ENCODE measurements at places on chromosomes 3 and 15.

GRCh38 chr15:73341886-73342600 lies 26.7 kb downstream of the HCN4 start:
- DNase-seq: no peak

GRCh38 chr3:31235062-31235700 lies 297.5 kb upstream of the STT3B start:
- no peak for DNase-seq

- no peak for DNase-seq
Measured at GRCh38 chr3:71226565-71227269, 356.8 kb downstream of the FOXP1 start.

DNA sequence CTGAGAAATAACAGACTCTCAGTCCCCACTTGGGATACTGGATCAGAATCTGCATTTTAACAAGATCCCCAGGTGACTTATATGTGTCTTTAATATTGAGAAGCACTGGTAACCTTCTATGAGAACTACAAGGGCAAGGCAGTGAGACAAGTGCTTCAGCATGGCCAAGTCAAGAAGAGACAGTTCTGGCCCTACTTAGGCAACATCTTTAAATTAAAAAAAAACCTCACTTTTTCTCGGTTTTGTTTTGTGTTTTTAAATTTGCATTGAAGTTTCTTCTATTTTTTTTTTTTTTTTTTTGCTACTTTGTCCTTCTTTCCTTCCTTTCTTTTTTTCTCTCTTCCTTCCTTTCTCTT lies 42.5 kb upstream of the SPTSSB start:
- no peak for DNase-seq

DNA sequence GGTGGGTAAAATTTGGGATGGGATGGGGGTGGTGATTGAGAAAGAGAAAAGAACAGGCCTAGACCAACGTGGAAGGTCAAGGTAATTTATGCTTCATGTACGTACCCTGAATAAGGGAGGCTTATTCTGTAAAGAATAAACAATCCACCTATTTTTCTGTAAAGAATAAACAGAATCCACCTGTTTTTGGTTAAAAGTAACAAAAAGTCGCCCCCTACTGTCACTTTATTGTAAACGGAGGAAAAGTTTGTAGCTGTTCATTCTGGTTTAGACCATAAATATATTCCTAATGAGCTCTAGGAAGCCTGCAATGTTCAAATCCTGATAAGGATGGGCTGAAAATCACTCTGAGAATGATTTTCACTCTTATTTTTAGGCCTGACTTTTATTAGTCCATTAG lies 23.5 kb upstream of the SQOR start:
- no peak for DNase-seq

- DNase-seq: no peak
Measured at GRCh38 chr3:40099871-40100270, 209.6 kb upstream of the EIF1B start.

DNA sequence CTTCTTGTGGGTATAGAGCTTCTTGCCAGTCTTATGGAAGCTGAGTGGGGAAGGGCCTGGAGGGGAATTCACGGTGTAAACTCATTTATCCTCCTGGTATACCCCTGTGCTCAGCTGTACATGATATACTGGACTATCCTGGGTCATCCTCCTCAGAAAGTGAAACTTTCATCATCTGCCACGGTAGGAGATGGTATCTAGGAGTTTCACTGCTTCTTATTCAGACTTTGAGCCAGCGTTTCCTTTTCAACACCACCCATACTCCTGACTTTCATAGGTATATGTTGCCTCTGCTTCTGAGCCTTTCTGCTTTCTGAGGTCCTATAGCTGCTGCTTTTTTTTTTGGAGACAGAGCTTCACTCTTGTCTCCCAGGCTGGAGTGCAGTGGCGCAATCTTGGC lies 15.6 kb downstream of the SENP5 start:
- DNase-seq: no peak

DNA sequence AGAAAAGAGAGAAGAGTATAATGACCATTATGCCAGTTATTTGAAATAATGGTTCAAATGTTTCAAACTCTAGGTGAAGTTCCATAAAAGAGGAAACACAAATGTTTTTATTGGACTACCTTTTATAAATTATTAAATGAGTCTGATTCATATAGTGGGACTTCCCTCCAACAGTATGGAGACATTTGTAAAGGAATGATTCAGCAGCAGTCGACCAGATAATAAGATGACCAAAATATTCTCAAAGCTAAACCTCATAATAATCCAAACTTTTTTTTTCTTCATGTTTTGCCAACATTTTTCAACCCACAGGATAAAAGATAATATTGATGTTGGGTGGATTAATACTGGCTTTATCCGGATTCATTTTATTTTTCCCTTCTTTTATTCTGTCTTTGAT lies 18.8 kb downstream of the TIPARP start:
- DNase-seq: no peak

DNA sequence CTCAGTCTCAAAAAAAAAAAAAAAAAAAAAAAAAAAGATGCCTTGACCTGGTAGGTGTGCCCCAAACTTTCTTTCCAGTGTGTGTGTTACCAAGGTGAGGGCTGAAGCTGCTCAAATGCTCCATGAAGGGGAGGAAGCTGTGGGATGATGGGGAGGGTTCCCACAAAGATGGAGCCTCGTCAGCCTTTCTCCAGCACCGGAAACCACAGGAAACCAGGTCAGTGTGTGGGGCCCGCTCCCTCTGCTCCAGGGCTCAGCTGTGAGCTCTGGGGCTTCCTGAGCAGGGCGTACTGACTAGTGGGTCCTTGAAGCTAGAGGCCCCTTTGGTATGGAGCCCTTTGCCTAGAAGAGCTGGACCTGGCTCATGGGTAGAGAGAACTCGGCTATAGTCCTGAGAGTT lies 681 bp upstream of the IL17RE start:
- no peak for DNase-seq

DNA sequence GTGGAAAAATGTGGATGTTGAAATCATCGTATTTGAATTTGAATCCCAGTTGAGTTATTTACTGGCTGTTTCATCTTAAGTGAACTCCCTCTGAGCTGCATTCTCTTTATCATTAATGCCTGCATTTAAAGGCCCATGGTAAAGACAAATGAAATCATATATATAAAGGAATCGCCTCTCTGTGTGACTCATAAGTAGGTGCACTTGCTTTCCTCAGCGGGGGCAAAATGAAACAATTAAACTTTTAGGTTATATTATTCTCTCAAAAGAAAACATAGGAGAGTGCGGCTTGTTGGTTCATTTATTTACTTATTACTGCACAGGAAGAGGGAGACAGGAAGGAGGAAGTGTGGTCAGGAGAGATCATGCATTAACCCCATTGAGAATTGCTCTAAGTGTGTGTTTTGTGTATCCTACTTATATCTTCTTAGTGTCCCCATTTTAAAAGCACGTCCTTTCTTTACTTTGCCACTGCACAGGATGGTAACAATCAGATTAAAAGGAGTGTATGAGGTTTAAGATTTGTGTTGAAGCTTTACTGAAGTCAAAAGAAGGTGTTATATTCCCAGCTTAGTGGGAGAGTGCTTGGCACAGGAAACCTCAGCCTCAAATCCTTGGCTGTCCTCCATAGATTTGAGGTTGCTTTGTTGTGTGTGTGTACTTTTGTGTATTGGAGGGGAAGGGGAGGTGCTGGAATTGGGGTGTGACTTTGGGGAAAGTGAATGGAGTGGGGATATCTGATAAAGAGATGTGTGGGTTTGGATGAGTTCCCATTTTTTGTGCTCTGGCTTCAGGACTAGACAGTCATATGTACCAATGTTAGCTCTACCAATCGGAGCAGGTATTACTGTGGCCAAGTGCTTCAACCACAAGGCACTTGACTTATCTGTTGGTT lies 595.8 kb upstream of the NR2F2 start:
- no peak for DNase-seq

DNA sequence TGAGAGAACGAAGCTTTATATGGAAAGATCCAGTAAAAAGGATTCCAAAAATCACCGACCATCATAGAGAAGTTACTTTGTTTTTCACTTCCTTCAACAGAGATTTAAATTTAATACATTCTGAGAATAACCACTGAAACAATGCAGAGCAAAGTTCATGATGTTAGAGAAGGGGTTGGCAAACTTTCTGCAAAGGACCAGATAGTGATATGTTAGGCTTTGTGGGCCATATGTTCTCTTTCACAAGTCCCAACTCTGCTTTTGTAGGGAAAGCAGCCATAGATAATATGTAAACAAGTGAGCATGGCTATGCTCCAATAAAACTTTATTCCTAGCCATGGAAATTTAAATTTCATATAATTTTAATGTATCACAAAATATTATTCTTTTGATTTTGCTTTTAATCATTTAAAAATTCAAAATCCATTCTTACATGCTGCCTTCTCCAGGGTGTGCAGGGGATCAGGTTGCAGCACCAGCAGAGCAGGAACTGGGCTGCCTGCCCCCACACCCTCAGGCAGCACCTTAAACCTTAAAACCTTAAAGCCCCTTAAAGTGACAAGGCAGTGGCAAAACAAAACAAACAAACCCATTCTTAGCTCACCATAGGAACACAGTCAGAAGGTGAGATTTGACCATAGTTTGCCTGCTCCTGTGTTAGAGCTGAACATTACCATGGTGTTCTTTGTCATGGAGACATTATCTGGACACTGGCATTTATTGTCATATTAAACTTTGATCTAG lies 16.9 kb upstream of the IGSF10 start:
- no peak for DNase-seq

DNA sequence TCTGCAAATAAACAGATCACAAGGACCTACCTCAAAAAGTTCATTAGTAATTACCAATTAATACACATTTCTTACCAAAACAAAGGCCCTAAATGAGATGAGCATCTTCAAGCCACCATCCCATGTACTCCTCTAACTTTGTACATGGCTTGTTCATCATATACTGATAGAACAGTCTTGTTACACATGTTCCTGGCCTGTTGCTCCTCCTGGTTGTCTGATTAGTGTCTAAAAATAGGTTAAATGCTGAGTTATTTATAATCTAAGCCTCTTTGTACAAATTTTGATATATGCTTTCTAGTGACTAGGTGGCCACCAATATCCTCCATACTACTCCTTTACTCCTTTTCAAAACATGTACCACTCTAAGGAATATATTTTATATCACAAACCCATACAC lies 25.0 kb downstream of the TBC1D5 start:
- no peak for DNase-seq

DNA sequence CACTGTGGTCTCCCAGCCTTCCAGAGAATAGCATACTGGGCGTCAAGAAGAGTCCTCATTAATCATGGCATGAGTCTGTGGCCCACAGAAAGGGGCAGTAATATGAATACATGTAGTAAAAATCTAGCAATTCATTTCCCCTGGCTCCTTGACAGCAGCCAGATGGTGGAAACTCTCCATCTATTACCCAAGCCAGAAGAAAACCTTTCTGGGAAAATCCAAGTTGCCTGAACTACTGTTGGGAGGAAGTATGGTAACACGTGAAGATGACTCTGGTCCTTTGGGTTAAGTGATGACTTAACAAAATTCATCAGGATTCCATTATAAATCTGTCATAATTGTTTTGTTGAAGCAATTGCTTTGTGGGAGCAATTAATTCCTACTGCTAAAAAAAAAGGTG lies 530.5 kb downstream of the FHIT start:
- no peak for DNase-seq

GRCh38 chr3:147393261-147393942 lies 12.9 kb downstream of the ZIC4 start:
- DNase-seq: peak; percentile 35

DNA sequence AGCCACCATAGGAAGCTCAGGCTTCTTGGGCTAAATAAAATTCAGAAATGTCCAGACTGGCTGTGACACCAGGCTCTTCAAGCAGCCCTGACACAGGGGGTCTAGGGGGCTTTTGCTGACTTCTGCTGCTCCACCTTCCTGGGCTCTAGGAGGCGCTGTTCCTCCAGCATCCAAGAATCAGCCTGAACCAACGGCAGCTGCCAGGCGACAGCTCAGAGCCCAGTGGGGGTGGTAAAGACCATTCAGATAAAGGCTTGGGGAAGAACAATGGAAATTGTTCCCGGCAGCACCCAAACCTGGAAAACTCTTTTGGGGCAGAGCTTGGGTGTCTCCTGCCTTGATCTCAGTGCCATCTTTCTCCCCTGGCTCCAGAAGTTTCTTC lies 21.6 kb upstream of the PSTPIP1 start:
- no peak for DNase-seq

GRCh38 chr15:62840526-62841268 lies 201.8 kb upstream of the TPM1 start:
- DNase-seq: no peak

GRCh38 chr3:98735761-98736269 lies 27.3 kb upstream of the ST3GAL6 start:
- no peak for DNase-seq

DNA sequence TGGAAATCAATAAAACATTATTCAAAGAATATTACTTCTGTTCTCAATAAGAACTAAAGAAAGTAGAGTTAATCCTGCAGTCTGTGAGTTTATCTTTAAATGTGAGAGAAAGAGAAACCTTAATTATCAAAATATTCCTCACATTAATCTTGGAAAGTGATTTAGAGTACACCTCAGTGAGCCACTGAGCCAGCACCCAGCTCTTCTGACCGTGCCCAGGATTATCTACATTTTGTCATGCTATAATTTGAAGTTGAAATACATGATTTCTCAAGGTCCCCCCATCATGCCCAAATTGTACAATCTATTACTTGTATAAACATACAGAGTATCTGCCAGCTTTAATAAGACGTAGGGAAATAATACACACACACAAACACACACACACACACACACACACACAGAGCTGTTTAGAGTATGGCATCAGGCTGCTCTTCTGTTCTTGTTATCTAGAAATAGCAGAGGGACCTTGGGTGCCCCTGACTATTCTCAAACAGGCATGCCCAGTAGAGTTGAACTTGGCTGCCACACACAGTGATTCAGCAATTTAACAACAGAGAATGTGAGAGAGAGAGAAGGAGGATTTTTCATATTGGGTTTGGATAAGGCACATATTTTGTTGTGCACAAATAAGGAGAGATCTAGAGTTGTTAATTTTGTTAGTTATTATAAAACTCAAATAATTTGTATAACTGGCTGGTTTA lies 74.4 kb downstream of the P2RY1 start:
- no peak for DNase-seq

- no peak for DNase-seq
Measured at GRCh38 chr3:151931171-151931570, 57.7 kb downstream of the SUCNR1 start.

DNA sequence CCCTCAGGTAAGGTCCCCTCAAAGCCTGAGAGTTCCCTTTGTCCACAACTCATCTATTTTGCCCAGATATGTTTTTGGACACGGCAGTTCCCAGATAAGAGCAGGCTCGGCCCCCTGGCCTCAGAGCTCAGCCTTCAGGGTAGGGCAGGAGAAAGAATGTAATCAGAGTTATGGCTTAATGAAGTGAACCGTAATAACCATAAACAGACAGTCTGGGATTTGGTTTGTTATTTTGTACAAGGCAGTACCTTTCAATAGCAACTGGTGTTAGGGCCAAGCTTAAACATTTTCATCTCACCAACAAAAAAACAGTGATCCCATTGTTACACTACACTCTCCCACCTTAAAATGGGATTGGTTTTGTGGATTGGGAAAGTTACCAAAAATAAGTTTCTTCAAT lies 12.2 kb upstream of the ALDH1A3 start:
- DNase-seq: no peak

GRCh38 chr15:60419753-60420152 lies 22.0 kb upstream of the ANXA2 start:
- no peak for DNase-seq
